ENCODE measurements at places on chromosomes 6 and 20.

GRCh38 chr6:111549168-111549567 lies 56.5 kb downstream of the TRAF3IP2 start:
- DNase-seq, result no peak

- no peak for DNase-seq
These were observed 57.8 kb downstream of the ZNF217 start for GRCh38 chr20:53535878-53536277.

GRCh38 chr20:64099880-64100565 lies 7.3 kb downstream of the NPBWR2 start:
- no peak for DNase-seq

- no peak for DNase-seq
These were observed 117.5 kb downstream of the FAM120B start for GRCh38 chr6:170423814-170424603.

- DNase-seq, result no peak
These were observed 29.4 kb upstream of the RNF8 start for GRCh38 chr6:37324131-37325033.

GRCh38 chr6:169930799-169931198 lies 179.4 kb downstream of the ERMARD start:
- no peak for DNase-seq

DNA sequence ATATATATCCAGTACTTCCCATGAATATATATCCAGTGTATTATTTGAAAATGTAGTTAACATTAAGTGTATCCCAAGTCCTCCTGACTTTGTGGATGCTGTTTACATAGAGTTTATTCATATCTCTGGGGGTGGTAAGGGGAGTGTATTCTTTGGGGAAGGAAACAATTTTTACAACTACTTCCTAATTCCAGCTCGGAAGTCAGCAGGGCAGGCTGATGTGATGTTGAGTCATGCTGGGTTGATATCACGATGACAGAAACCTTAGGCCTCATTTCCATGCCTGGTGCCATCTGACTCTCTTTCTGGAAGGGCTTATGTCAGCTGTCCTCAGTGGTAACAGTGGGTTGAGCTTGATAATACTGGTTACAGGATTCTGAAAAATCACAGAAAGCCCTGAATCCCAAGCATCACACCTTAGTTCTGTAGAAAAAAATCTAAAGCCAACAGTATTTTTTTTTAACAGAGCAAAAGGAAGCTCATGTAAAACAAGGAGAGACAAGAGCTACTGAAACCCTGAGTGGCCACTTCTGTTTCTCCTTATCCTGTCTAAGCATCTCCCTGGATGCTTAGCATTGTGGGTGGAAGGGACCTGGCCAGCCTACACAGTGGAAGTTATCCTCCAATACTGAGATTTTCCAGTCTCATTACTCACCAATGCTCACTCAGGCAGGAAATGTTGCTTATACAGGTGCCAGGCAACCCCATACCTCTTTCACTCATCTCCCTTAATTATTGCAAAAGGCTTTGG lies 75.2 kb upstream of the IYD start:
- no peak for DNase-seq

DNA sequence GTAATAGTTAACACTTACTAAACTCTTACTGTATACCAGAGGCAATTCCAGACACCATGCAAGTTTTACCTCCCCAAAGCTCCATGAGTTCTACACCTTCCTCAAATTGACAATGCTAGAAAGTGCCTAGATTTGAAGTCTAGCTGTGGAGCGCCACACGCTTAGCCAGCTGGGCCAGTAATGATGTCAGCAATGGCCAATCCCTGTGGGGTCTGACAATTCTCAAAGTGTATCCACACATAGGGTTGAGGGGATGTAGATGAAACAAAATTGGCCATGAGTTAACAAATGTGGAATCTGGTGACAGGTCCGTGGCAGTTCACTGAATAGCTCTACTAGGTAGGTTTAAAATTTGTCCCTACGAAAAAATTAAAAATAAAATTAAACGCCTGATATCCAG lies 1.3 kb downstream of the ZNF343 start:
- no peak for DNase-seq

DNA sequence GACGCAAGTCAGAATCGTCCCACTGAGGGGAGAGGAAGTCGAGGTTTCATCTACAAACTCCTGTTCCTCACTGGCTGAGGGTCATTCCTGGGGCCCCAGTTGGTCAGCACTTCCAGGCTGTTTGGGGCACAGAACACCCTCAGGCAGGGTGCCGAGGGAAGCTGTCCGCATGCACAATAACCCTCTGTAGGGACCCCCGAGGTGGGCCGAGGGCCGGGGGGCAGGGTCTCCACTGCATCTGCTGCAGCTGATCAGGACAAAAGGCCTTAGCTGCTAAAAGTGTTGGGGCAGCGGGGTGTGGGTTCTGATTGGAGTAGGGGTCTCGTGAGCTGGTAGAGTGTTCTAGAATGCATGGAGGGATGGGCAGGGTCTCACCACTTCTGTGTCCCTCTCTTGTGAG lies 125.1 kb downstream of the TOX2 start:
- no peak for DNase-seq

DNA sequence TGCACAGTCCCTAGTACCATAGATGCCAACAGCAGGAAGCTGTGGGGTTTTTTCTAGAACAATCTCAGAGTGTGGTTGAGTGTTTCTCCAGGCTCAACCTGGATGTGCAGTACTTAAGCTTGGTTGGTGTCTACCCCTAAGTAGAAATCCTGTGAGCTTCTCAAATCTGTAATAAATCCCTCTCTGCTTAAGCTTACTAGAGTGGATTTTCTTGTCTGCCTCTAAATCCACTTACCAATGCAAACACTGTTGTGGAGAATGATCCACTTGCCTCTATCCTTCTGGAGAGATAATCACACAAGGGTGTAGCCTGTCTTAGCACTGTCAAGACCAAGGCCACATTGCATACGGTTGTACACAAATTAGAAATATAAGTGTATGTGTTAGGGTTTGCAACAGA lies 43.3 kb upstream of the CLIC5 start:
- DNase-seq, result no peak

- DNase-seq, result no peak
These were observed 508.9 kb upstream of the JAG1 start for GRCh38 chr20:11182720-11183119.

- DNase-seq, result no peak
These were observed 21.5 kb downstream of the TUBB2B start for GRCh38 chr6:3205913-3206312.

- no peak for DNase-seq
These were observed 43.4 kb upstream of the ATXN1 start for GRCh38 chr6:16804546-16805242.

- DNase-seq, result no peak
These were observed 3.3 kb upstream of the CNKSR3 start for GRCh38 chr6:154513601-154514320.

GRCh38 chr6:106451439-106451838 lies 90.9 kb downstream of the CRYBG1 start:
- no peak for DNase-seq

DNA sequence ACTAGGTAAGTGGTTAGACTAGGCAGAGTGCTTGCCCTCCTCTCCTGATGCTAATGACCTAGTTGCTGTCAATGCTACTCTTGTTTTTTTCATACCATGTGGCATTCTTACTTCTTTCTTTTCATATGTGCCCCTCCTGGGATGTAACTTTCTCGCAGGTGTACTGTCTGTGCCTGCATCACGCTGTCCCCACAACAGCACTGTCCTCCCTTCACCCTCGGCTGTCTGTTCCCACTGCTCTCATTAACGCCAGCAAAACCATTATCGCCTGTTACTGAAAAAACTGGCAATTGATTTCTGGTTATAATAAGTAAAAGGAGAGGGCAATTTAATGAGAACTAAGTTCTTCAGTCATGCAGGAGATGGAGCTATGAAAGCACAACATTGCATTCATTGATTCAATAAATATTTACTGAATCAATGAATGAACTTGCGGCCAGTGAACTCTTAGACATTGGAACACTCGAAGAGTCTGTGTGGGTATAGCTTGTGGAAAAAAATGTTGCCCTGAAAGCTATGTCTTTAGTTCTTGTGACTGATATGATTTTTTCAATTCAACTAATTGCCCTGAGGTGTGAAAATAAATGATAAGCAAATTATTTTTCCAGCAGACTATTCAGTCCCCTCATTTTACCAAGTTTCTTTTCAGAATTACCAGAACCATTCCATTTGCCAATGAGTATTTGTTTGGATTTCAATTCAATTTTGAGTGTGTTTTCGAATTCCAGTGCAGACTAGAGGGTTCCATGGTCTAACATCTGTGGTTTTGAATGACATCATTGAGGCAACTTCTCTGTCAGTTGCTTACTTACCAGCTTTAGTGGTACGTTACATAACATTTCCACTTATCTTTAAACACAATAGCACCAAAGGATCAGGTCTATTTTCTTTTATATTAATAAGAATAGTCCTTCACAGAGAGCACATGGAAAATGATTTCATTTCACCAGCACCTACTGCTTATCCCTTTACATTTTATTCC lies 2.1 kb downstream of the SLC17A4 start:
- DNase-seq, result no peak

- no peak for DNase-seq
These were observed 66.0 kb upstream of the GPR6 start for GRCh38 chr6:109912118-109912517.

DNA sequence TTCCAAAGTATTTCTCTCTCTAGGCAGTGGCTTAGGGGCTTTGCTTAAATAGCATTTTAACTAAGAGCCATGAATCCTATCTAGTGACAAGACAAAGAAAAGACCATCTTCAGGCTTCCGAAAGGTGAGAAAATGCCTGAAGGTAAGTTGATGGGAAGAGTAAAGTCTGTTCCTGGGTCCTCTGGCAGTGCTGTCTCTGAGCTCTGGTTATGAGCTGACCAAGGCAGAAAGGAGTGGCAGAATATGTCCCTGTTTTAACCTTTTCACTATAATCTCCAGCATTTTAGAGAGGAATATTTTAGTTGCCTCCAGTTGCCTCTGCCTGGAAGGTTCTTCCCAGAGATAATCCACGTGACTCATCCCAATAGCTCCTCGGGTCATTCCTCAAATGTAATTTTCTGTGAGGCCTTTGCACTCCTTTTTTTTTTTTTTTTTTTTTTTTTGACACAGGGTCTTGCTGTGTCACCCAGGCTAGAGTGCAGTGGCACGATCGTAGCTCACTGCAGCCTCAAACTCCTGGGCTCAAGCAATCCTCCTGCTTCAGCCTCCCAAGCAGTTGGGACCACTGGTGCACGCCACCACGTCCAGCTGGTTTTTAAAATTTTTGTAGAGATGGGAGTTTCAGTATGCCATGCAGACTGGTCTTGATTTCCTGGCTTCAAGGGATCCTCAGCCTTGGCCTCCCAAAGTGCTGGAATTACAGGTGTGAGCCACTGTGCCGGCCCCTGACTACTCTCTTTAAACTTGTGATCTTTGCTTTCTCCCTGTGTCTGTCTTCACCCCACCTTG lies 3.7 kb upstream of the ARMH2 start:
- DNase-seq, result no peak

GRCh38 chr6:56172144-56172543 lies 75.2 kb downstream of the COL21A1 start:
- DNase-seq, result no peak

GRCh38 chr20:22447447-22447778 lies 137.0 kb downstream of the FOXA2 start:
- DNase-seq, result no peak

DNA sequence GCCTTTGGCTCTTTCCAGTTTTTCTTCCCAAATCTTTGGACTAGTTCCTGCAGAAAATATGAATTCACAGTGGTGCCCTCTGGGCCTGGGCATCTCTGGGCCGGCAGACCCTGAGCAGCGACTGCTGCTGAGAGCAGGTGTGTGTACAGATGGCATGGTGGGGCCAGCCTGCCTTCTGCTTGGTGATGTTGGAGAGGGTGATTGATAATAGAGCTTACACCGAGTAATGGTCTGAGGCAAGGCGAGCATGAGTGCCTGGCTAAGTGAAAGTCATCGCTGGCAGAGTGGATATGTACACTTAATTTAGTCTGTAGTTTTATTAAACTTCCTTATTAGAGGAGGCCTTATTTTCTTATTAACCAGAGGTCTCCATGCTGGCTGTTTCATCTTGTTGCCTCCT lies 156.9 kb downstream of the CDKAL1 start:
- no peak for DNase-seq

- DNase-seq, result peak; percentile 37
These were observed 44.1 kb downstream of the DPPA5 start for GRCh38 chr6:73309785-73310502.

Data from stimulated activated CD4-positive, alpha-beta T cell treated with anti-CD3 and anti-CD28 coated beads, TNF-alpha, amount 100 ng/mL, for 48 hours (primary cell).